ENCODE measurements at places on chromosomes 13 and 19.

GRCh38 chr13:99656092-99656745, 154.9 kb downstream of the TM9SF2 start:
- DNase-seq, result peak; percentile 63

DNA sequence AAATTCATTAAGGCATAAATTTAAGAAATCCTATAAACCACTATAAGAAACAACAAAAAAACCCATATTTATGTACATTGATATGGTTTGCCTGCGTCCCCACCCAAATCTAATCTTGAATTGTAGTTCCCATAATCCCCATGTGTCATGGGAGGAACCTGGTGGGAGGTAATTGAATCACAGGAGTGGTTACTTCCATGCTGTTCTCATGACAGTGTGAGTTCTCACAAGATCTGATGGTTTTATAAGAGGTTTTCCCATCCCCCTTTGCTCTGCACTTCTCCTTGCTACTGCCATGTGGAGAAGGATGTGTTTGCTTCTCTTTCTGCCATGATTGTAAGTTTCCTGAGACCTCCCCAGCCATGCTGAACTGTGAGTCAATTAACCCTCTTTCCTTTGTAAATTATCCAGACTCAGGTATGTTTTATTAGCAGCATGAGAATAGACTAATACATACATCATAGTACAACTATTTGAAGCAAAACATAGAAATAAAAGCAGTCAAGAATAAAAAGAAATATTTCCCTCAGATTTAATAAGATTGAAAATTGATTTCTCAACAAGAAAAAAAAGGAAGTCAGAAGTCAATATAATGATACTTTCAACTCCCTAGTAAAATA, 209.0 kb upstream of the GPC6 start:
- DNase-seq, result no peak

DNA sequence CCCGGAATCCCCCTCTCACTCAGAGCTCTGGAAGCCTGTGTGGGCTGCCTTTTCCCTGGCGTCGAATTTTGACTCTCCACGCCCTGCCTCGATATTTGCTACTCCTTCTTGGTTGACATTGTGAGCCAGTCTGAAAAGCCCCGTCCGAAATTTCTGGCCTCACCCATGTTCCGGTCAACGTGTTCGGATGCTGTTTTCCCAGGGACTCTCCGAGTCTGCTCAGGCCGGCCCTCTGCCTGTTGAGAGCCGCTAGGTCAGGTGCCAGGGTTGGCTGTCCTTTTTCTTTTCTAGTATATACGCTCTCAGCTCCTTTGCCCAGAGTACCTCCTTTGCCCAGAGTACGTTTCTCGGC, 6.8 kb upstream of the DGKH start:
- DNase-seq, result peak; percentile 33

DNA sequence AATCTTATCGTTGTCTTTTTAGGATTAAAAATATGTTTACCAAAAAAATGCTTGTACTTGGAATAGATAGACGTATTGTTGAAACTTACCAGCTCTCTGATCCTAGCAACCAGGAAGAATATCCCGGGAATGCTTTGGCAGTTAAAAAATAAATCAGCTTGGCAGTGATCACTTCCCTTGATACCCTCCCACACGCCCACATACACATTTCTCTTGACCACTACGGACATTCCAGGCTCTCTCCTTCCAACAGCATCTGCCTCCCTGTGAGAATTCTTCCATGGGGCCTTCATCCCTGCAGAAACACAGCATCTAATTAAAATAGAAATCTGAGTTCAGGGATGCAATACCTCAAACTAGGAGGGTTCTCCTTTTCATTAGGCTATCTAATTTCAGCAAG, 57.9 kb downstream of the THSD1 start:
- DNase-seq, result peak; percentile 21

GRCh38 chr19:17125728-17126677, 50.4 kb downstream of the MYO9B start:
- no peak for DNase-seq

GRCh38 chr19:39158646-39159260, 33.2 kb downstream of the PAK4 start:
- no peak for DNase-seq

GRCh38 chr13:92994056-92994455, 232.6 kb upstream of the GPC6 start:
- peak; percentile 75 for DNase-seq

DNA sequence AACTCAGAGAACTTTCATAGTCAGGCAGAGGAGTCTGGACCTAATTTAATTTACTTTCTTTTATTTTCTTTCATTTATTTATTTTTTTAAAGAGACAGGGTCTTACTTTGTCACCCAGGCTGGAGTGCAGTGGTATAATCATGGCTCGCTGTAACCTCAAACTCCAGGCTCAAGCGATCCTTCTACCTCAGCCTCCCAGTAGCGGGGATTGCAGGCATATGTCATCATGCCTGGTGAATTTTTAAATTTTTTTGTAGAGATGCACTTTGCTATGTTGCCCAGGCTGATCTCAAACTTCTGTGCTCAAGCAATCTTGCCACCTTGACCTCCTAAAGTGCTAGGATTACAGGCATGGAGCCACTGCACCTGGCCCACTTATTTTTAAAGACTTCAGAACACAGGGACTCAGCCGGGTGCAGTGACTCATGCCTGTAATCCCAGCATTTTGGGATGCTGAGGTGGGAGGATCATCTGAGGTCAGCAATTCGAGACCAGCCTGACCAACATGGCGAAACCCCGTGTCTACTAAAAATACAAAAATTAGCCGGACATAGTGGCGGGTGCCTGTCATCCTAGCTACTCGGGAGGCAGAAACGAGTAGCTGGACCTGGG, 50.6 kb downstream of the KLF5 start:
- no peak for DNase-seq

DNA sequence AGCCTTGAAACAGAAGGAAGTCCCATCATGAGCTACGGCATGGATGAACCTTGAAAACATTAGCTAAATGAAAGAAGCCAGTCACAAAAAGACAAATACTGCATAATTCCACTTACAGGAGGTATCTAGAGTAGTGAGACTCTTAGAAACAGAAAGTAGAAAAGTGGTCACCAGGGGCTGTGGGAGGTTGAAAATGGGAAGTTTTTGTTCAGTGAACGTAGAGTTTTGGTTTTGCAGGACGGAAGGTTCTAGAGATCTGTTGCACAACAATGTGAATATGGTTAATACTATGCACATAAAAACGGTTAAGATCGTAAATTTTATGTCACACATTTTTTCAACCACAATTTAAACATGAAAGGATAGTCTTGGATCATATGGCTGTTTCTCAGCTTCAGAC, 11.9 kb upstream of the SLC10A2 start:
- no peak for DNase-seq

DNA sequence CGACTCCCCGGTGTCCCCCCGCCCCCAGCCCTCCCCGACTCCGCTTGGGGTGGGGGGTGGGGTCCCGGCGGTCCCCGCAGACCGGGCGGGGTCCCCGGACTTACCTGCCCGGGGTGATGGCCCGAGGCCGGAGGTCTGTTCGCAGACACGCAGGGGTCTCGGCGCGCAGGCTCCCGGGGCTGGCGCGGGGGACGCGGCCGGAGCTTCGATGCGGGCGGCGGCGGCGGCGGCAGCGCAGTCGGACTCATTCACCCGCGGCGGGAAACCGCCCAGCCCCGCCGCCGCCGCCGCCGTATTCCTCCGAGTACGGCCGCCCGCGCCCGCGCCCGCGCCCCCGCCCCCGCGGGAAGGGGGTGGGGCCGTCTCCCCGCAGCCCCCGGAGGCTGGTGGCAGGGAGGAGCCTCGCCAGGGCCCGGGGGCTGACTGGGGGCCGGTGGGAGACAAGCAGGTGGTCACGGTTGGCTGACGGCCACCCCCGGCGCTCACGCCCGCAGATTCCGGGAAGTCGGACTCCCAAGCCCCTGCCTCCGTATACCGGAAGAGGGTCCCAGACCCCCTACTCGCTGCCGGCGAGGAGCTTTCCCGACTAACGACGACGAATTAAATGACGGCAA, at the start of gene C2CD4C:
Gene C2CD4C, minus strand, starts transcription at position 246 of the 614 bp plus-strand sequence. CDS start 786 bp downstream, outside the sequence.
- DNase-seq, result no peak
